NCI-H2081 treated with DMSO at 0.1 percent for 48 hours (cell line): ENCODE measurements at places on chromosomes 3 and 15.
A peak's percentile ranks its signal among the peaks of the same experiment; 100 is the strongest.

DNA sequence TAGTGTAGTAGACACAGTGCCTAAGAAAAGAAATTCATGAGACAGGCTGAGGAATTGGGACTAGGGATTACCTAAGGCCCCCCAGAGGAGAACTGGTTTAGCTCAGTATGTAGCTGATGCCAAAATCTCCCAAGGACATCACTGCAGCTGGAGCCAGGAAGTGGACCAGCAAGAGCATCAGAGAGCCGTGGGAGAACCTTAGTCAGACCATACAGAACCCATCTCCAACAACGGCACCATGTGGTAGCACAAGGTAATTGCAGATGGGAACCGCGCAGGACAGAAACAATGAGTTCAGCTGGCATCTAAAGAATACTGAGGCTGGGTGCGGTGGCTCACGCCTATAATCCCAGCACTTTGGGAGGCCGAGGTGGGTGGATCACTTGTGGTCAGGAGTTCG, 81.7 kb downstream of the WNT5A start:
- DNase-seq: no peak

- DNase-seq: no peak
These were observed 1131.4 kb downstream of the IGSF11 start for GRCh38 chr3:117903226-117903625.

- no peak for DNase-seq
These were observed 78.3 kb downstream of the RSL24D1 start for GRCh38 chr15:55118344-55118870.

DNA sequence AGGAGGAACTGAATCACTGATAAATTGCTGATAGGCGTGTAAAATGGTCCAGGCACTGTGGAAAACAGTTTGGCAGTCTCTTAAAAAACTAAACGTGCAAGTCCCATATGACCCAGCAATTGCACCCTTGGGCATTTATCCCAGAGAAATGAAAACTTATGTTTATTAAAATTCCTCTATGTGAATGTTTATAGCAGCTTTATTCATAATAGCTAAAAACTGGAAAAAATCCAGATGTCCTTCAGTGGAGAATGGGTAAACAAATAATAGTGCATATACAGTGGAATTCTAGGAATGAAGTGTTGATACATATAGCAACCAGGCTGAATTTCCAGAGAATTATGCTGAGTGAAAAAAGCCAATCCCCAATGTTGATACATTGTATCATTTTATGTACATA, 482.2 kb upstream of the PDZRN3 start:
- DNase-seq: no peak

DNA sequence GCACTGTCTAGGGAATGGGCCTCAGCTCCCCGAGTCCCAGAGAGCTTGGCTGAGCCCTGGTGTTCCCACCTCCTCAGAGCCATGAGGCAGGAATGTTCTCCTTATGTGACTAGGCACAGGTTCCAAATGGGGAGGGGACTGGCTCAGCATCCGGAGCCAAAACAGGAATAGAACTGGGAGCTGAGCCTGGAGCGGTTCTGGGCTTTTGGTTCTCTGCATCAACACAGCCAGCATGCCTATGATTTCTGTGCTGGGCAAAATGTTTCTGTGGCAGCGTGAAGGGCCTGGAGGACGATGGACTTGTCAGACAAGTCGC, at the start of gene FAM131A:
TSS of gene FAM131A (plus strand) at position 202 of the 316 bp plus-strand sequence. CDS start at position 233, 31 bp downstream.
- no peak for DNase-seq

DNA sequence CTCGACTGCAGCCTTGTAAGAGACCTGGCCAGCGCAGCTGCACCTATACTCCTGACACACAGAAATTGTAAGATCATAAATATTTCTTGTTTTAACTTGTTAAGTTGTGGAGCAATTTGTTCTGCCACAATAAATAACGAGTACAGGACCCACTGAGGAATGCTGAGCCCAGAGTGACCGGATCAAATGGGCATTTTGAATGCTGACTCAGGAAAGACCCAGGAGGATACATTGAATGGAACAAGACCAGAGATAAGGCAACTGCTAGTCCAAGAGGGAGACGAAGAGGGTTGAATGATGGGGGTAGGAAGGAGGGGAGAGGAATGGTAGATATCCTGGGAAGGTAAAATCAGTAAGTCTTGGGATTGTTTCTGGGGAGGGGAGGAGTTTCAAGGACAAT, 8.9 kb upstream of the C3orf70 start:
- no peak for DNase-seq

DNA sequence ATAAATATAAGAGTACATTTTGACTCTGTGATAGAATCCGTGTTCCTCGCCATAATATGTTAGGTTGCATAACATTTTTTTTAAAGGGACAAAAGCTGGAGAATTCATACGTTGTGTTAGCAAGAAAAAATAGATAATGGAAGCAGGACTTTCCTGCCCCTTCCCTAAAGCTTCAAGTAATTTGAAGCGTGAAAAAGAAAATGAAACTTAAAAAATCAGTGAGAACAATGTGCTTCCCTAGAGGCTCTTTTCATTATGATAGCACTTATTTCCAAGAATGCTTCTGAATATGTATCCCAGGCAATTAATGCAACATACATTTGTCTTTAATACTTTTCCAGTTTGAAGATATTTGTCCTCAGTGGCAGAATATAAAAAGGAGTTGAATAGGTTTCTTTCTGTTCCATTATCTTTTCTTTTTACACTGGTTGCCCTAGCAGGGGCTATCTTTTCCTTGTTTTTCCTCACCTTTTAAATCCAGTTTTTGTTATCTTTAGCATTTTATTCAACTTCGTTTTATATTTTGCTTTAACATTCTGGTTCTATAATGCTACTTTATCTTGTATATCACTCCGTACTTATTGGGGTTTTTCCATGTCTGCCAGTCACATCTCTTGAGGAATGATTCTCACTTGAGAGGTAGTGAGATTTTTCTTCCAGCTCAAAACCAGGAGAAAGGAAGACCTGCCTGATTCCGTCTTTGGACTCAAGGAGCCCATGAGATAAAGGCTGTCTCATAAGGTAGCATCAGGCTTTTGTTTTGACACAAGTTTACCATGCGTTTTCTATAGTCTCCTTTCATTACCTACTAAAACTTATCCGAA, 113.8 kb downstream of the MBNL1 start:
- DNase-seq: no peak

DNA sequence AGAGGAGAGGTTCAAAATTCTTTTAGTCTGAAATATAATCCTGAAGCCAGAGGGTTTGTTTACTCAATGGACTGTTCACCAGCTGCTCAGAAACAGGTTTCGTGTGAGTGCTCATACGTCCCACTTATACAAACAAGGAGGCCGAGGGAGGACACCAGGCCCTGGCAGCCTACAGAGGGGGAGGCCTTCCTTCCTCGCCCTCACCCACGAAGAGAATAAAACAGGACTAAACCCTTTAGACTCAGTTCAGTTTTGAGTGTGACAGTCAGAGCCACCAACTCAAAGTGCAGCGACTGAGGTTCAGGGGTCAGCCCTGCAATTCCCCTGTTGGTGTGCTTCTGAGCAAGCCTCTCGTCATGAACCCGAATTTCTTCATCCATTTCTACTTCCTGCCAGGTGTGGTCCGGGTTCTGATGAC, 17.3 kb downstream of the FAM174B start:
- DNase-seq: peak; percentile 63

DNA sequence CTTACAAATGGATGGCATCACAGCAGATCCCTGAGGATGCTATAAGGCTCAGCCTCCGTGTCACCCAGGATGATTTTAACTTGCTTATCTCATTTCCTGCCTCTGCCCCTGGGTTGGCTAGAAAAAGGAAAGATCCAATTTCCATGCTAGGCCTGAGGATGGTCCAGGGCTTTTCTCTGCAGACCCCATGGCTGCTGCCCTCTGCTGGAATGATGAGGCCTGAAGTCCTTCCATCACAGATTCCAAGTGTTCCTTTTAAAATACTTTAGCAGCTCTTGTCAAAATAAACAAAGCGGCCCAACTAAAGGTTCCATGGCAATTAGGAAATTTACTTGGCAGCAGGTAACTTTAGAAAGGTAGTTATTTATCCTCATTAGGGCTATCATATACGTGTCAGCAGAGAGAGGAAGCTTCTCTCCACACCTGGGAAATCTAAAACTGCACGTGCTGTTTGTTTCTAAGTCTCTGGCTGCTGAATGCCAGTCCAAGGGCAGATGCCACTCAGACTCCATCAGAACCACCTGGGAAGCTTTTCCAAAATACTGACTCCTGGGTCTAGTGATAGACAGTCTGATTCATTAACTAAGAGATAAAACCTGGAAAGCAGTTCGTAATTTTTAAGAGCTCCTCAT, 401.9 kb upstream of the IL12A start:
- DNase-seq: peak; percentile 23

DNA sequence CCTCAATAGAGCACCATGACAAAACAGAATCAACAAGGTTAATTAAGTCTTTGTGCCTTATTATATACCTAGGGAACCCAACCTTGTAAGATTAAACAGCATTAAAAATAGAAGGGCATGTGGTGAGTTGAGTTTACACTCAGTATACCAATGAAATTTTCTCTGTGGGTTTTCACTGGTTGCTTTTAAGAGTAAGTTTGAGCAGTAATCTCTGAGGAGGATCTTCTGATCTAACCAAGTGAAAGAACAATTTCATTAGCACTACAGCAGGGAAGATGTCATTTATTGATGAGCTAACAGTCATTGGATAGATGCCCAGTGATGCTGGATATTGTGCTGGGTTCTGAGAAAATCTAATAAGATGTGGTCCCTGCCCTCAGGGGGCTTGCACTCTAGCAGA, 26.9 kb upstream of the AKAP13 start:
- DNase-seq: no peak

- DNase-seq: no peak
These were observed 24.8 kb upstream of the RIOX2 start for GRCh38 chr3:97996988-97997387.

DNA sequence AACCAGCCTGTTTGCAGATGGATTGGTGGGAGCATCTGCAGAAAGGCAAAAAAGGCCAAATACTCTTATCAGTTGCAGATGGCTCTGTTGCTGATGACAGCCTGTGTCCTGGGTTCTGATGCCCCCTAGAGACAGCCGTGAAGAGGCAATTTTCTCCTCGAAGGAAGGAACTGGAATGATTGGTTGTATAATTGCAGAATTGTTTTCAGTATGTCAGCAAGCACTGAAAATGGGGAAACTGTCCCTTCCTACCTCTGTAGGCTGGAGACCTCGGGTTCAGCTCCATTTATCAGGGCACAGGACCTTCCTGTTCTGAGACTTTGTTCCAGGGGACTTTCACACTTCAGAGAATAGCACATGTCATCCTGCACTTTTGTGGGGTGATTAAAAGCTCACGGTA, 103.0 kb downstream of the PGPEP1L start:
- DNase-seq: peak; percentile 24

DNA sequence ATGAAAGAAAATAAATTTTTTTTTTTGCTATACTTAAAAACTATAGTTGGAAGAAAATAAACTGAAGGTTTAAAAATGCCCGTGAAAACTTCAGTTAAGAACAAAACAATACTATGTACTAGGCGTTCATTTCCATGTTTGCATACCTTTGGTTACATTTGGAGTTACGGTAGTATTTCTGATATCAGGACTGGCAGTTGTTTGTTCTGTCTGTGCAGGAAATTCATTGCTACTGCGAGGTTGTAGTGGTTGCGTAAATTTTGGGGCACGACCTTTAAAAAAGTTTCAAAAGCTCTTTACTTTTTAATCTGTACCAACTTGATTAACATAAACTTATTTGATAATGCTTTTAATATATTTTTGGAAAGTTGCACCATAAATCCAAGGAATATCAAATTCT, 47.9 kb downstream of the ST3GAL6 start:
- DNase-seq: no peak

GRCh38 chr3:197520311-197521276, 35.2 kb downstream of the BDH1 start:
- no peak for DNase-seq

- no peak for DNase-seq
These were observed 284.4 kb downstream of the KCNH8 start for GRCh38 chr3:19432669-19433068.

- DNase-seq: no peak
These were observed 17.6 kb upstream of the SEMA5B start for GRCh38 chr3:123044981-123045763.

DNA sequence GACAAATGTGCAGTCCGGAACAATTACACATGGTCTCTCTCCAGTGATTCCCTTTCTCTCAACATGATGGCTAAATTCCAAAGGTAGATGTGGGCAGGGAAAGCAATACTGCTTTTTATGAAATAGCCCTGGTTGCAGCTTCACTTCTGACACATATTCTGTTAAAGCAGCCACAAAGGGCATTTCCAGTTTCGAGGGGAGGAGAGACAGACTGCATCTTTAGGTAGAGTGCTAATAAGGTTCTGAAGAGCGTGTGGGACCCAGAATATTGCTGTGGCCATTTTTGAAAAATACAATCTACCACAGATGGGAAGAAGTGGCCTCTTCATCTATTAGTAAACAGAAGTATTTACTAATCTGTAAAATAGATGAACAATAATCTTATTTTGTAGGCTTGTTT, 139.3 kb upstream of the PEX5L start:
- DNase-seq: no peak

- DNase-seq: no peak
These were observed 62.8 kb downstream of the CRYBG3 start for GRCh38 chr3:97884586-97885123.

GRCh38 chr15:95417761-95418160, 912.7 kb upstream of the NR2F2 start:
- DNase-seq: no peak

GRCh38 chr3:63656786-63657185, 4.3 kb downstream of the SNTN start:
- DNase-seq: no peak

DNA sequence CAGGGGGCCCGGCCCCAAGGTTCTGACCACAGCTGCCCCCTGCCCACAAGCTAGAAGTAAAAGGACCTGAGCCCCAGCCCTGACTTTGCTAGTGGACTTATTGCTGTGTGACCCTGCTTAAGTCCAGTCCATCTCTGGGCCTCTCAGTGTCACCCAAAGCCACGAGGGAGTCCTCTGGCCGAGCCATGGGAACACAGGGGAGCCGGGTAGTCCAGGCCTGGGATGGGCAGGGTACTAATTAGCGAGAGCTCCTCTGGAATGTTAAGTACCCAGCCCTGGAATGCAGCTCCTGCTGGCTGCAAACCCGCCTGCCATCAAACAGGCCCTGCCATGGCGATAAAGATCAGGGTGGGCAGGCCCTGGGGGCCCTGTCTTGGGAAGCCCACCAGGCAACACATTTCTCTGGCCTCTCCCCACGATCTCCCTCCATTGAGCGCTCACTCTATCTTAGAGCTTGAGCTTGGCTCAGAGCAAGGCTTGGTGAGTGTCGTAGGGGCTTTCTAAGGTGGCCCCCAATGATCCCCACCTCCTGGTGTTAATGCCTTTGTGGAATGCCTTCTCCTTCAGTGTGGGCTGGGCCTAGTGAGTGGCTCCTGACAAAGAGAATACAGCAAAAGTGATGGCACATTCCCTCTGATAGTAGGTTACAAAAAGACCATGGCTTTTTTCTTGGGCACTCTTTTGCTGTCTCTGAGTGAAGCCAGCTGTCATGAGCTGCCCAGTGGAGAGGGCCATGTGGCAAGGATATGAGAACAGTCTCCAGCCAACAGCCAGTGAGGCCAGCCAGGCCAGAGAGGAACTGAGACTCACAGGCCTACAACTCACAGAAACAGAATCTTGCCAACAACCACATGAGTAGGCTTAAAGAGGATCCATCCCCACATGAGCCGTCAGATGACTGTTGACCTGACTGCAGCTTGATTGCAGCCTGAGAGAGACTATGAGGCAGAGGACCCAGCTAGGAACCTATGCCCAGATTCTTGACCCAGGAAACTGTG, 133.1 kb downstream of the SMAD6 start:
- no peak for DNase-seq
